ENCODE measurements at places on chromosomes 4 and X.

DNA sequence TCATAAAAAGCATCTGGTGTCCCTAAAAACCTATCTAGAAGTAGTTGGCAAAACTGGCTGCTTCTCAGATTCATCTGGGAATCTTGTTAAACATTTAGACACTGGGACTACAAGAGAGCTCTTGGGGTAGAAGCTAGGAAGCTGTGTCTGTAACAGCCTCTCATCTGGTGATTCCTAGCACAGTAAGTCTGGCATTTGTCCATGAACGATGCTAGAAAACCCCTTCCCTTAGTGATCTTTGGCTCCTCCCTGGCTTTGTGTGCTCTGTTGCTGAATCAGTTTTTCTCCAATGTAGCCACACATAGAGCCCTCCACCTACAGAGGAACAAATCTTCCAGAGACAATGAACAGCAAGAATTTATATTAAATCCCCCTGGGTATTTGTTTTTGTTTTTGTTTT, 951.7 kb upstream of the LCORL start:
- no peak for DNase-seq

- no peak for DNase-seq
Measured at GRCh38 chr4:158259955-158260575, 49.8 kb downstream of the TMEM144 start.

GRCh38 chrX:15475021-15475420, 18.1 kb downstream of the PIR start:
- no peak for DNase-seq

DNA sequence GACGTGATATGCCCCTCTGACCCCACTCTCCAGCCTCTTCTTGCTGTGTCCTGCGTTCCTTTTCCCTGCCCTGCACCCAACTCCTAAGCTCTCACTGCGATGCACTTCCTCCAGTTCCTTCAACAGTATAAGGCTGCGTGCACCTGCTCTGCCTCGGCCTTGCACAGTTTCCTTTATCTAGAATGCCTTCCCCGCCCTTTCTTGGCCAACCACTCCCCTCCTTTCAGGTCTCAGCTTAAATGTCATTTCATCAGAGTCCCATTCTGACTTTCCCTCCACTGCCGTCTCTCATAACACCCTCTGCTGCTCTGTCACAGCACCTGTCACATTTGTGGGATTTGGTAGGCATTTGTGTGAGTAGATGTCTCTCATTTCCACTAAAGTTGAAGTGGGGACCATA, 58.4 kb upstream of the NEIL3 start:
- DNase-seq: no peak

- DNase-seq: no peak
Measured at GRCh38 chr4:24771241-24771640, 24.1 kb upstream of the SOD3 start.

- no peak for DNase-seq
Measured at GRCh38 chr4:77121736-77122240, 35.2 kb upstream of the CCNG2 start.

DNA sequence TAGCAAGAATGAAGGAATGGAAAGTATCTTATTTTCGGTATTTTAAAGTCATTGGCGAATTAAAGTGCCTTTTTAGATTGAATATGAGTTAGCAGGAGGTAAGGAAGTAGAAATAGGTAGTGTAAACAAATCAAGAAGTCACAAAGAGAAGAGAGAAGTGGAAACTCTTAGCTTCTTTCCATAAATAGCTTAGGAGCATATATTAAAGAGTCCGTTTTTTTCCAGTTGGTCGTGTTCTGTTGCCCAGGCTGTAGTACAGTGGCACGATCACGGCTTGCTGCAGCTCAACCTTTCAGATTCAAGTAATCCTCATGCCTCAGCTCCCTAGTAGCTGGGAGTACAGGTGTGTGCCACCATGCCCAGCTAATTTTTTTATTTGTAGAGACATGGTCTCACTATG, 56.4 kb downstream of the UBE2K start:
- no peak for DNase-seq

GRCh38 chrX:43644124-43644701, 11.9 kb upstream of the MAOA start:
- DNase-seq: no peak

GRCh38 chr4:183163135-183163534, 64.1 kb downstream of the WWC2 start:
- no peak for DNase-seq

DNA sequence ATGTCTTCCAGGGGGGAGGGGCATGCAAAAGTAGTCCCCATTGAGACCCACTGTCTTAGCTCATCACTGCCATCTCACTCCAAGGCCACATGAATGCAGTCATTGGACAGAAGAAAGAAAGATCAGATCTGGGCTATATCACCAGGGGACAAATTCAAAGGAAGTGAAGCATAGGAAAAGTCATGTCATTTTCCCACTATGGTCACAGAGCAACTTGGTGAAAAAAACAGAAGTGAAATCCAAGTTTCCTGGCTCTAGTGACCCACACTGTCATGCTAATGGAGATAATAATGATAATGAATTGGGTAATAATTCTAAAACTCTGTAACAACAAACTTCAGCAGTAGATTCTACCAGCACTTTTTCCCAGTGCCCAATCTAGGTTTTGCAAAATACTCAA, 9.9 kb downstream of the LHFPL1 start:
- no peak for DNase-seq

- no peak for DNase-seq
Measured at GRCh38 chrX:153769158-153769864, 5.3 kb downstream of the PLXNB3 start.

DNA sequence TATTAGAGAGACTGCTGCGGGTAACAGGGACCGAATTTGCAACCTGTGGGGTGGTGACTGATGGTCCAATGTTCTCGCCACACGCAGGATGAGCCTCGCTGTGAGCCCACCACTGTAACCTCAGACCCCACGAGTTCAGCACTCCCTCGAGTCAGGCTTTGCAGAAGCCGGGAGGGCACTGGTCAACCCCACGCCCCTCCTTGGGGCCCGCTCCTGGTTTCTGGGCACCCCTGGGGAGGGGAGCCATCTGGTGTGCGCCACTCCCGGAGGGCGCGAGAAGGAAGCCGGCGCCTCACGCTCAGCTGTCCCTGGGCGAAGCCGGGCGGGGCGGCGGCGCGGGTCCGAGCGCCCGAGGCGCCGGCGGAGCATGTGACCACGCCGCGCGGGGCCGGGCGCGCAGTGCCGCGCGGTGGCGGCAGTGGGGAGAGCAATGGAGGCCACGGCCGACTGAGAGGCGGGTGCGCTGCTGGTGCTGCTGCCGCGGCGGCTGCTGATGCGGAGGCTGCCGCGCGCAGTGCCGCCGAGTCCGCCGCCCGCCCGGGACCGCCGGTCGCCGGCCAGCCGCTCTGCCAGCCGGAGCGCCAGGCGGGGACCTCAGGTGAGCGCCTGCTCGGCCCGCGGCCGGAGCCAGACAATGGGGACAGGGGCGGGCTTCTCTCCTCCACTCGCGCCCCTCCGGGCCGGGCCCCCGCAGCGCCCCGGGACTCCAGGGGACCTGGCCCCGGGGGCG, 100.1 kb downstream of the CEP135 start:
- DNase-seq: no peak

GRCh38 chr4:112881842-112882241, 167.6 kb upstream of the ANK2 start:
- DNase-seq: no peak

DNA sequence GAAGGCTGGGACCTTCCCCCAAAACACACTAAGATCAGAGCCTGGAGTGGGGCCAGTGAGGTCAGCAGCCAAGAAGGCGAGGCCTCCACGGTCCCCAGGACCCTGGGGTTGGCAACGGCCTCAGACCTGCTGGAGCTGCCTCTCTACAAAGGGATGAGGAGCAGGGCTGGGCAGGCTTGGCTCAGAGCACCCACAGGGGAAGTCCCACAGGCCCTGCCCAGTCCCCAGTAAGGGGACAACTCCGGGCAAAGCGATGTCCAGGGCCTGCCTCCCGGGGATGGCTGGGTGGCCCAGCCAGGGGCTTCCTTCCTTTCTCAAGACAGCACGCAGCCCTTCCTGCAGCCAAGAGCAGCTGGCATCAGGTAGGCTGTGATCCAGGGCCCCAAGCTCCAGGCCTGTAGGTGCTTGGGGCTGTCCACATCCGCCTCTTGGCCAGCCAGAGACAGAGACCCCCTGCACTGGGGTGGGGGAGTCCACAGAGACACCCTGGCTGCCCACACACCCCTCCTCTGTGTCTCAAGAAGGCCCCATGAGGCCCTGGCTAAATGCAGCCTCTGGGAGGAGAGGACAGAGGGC, 5.7 kb downstream of the MXD4 start:
- DNase-seq: no peak

DNA sequence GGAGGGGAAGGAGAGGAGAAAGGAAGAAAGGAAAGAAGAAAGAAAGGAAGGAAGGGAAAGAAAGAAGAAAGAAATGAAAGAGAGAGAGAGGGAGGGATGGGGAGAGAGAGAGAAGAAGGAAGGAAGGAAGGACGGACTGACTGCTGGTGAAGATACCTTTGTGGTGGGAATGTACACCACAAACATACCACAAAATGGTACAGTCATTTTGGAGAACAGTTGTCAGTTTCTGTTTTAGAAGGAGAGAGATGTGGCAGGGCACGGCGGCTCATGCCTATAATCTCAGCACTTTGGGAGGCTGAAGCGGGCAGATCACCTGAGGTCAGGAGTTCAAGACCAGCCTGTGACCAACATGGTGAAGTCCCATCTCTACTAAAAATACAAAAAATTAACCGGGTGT, 40.0 kb upstream of the SHISA3 start:
- no peak for DNase-seq

DNA sequence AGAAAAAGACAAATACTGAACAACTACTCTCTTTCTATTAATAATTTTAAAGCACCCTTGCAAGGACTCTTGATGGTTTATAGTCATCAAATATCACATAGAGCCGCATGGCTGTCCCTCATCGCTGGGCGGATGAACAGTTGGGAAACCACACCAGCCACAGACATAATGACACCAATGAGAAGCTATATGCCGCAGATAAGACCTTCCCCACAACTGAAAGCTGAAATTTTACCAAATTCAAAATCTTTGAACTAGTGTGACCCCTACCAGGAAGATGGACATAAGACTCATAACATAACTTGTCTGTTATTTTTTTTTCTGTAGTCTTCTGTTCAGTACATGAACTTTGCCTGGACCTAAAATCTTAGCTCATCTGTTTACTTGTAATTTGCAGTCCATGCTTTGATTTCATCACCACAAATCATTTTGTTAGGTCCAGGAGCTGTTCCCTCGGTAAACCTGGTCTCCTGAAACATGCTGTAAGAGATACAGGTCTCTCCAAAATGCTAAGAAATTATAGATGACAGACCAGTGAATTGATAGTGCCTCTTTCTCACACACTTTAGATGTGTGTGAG, 157.3 kb upstream of the RAPGEF2 start:
- DNase-seq: no peak

GRCh38 chr4:108024878-108025165, 35.1 kb downstream of the HADH start:
- DNase-seq: no peak
